ENCODE measurements at places on chromosomes 6 and 20.

- ATAC-seq: no peak
Observed at GRCh38 chr6:137309078-137309762, 90.0 kb upstream of the IFNGR1 start.

DNA sequence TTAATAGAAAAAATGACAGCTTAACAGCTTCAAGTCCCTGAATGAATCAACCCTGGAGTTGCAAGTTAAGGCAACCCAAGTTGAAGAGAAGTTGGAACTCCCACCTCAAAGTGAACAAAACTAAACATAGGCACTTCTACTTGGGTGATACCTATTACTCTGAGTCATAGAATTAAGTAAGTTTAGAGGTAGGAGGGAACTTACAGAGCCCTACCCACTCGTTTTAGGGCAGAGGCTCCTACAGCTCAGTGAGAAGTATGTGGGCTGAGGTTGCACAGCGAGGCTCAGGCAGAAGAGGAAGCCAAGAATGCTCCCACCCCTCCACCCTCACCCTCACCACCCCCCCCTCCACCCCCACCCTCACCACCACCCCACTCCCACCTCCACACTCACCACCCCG, 42.2 kb downstream of the NFATC2 start:
- peak; percentile 92 for ATAC-seq

DNA sequence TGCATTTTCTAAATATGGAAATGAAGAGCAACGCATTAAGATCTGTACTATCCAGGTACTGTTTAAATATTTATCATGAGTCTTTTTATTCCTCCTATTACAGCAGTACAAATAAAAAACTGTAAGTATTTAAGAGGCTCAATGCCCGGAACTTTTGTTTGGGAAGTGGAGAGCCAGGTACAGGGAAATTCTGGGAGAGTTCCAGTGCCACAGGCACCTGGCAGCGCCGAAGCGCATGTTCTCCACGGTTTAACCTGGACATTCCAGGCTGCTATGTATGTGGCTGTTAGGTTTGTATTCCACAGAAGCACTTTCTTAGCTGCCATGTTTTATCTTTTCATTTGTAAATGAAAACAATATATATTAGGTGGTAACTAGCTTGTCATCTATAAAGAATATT, 81.7 kb downstream of the PREP start:
- no peak for ATAC-seq

DNA sequence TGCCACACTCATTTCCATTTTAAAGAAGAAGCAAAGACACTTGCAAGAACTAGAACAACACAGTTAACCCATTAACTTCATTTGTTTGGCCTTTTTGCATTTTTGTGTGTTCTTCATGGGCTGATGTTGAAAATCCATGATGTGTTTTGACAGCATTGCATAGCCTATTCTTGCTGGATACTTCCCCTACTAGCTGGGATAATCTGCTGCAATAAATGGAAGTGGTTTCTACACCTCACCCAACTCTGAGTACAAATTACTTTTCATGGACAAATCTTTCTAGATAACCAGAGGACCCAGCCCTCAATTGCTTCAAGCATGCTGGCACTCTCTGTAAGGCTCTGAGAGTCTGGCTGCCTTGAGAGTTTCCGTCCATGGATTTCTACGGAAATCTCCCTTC, 26.5 kb downstream of the CST9L start:
- no peak for ATAC-seq

DNA sequence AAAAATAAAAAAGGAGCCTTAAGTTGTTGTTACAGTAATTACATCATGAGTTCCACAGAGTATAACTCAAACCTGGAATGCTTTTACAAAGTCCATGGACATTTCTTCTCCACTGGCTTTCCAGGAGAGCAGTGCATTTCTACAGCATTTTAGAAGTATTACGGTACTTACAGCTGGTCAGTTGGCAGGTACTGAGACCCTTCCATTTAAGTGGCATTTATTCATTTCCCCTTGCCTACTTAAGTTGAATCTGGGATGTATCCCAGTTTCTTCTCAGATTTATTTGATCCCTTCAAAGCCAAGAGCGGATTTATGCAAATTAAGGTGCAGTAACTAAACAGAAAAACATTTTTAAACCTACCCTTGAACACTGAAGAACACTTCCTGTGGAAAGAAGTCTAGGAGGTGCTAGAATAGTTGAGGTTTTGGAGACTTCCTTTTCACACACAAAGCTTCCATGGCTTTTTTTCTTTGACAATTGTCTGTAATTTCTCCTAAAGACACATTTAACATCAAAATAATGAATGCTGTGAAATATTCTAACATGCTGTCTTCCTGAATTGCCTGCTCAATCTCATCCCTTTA, 3.4 kb downstream of the PRDM13 start:
- no peak for ATAC-seq

- no peak for ATAC-seq
Observed at GRCh38 chr6:106572875-106573585, 56.3 kb downstream of the RTN4IP1 start.

GRCh38 chr6:167572841-167573271, 248.0 kb downstream of the TTLL2 start:
- no peak for ATAC-seq

DNA sequence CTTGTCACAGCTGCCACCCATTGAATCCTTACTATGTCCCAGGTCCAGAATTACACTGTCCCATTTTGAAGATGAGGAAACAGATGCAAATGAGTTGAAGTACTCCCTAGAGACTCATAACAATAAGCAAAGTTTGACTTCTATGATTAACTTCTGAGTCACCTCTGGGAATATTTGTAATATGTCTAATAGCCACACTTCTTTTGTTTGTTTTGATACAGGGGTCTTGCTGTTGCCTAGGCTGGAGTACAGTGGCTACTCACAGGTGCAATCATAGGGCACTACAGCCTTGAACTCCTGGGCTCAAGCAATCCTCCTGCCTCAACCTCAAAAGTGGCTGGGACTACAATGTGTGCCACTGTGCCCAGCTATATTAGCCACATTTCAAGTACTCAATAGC, 11.4 kb upstream of the SOX12 start:
- no peak for ATAC-seq

DNA sequence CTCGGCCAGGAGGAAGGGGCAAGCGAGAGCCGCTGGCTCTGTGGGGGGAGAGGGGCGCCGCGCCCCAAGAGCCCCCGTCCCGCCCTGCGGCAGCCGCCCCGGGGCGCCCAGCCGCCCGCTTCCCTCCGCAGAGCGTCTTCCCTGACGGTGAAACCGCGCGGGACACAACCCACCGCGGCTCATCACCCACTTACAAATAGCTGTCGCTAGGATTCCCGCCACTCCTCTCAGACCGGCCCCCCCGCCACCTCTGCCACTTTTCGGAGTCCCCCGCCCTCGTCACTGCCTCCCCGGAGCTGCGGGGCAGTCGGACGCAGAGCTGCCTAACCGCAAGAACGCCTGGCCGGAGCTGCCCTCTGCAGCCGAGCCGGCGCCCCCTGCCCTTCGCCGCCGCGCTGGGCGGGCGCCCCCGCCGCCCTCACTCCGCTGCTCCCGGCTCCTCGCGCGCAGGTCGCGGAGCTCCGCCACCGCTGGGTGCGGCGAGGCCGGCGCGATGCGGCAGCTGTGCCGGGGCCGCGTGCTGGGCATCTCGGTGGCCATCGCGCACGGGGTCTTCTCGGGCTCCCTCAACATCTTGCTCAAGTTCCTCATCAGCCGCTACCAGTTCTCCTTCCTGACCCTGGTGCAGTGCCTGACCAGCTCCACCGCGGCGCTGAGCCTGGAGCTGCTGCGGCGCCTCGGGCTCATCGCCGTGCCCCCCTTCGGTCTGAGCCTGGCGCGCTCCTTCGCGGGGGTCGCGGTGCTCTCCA, at the start of gene SLC35D3:
SLC35D3 (plus strand) TSS at position 366 of the 749 bp plus-strand sequence; CDS start at position 494, 128 bp downstream.
- ATAC-seq: peak; percentile 31

- ATAC-seq: no peak
Observed at GRCh38 chr6:144681334-144681733, 396.2 kb downstream of the UTRN start.

- no peak for ATAC-seq
Observed at GRCh38 chr6:25127076-25127837, 151.9 kb upstream of the CARMIL1 start.

DNA sequence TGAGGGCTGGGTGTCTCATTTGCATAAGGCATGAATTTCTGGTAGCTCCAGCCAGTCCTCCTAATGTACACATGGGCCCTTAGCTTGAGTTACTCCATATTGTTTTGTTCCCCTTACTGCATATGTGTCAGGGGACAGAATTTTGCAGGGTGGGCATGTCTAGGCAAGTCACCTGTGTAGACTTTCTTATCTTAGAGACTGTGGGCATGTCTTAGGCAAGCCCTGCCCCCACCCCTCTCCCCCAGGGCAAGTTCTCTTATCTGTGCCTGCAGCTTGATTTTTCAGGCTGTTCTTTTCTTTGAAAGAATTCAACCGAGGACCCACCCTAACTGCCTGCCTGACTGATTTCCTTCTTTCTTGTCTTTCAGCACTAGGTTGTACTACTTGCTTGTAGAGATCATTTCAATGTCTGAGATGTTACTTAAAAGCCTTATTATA, 32.1 kb downstream of the NHLRC1 start:
- ATAC-seq: no peak

DNA sequence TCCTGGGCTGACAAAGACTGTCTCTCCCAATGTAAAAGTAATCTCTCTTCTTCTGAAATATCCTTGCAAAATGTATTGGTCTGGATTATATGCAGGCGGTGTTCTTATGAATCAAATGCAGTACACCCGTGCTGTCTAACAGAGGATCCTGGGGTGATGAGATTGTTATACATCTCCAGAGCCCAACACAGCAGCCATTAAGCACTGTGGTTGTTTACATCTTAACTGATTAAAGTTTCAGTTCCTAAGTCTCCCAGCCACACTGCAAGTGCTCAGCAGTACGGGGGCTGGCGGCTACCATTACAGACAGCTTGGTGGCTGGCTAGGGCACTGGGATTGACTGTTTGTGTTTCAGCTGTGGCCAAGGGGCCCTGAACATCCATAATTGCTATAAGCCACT, 7.0 kb downstream of the UNC93A start:
- ATAC-seq: no peak

DNA sequence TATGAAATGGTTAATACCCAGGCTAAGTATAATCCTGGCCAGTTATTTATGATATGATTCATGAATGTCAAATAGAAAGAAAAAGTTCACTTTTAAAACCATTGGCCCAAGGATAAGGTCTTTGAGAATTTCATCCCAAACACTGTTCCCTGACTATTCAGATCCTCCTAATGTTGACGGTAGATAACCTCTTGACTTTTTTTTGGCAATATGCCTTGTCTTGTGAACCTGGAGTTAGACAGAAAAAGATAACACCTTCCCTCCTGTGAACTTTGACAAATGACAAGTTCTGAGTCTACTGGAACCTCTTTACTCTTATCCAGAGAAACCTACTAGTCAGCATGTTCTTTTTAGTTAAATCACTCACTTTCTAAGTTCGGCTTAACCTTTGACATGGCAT, 166.8 kb upstream of the PREP start:
- ATAC-seq: no peak

DNA sequence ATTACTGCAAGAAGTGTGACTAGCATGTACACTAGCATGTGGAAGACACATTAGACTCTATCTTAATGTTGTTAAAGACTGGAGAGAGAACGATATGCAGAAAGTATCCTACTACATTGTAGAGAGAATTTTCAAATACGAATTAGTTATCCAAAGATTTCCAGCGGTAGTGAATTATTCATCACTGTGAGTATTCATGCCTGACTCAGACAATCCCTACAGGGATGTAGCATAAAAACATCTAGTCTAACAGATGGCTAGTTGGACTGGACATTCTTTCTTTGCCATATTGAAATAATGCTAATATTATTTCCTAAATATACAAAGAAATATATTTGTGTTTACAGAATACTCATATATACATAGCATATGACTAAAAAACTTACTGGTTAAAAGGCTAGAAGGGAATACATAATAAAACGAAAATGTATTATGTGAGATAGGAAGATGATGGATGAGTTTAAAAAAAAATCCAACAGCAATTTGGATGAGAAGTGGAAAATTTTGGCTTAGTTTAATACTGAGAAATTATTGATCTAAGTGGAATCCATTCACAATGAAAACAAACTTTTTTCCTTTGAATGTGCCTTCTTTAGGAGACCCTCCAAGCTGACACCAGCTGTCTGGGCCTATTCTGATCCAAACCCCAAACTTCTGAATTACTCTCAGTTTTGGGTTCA, 580.7 kb downstream of the RFPL4B start:
- no peak for ATAC-seq

GRCh38 chr6:91304521-91304920, 717.6 kb upstream of the MAP3K7 start:
- no peak for ATAC-seq

DNA sequence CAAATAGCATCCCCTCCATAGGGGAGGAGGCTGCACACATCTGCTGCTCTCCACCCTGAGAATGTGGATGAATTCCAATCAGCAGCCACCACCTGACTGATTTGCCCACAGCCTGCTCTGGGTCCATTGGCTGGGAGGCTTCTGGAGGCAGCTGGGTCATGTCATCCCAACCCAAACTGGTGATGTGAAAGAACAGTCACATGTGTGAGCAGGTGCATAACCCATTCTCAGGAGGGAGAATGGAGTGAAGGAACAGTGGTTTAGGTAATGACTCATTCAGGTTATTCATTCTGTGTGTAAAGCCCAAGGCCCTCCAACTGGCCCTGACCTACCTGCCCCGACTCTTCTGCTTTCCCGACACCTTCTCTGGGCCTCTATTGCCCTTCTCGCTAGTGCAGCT, 90.9 kb upstream of the GCM1 start:
- peak; percentile 47 for ATAC-seq

DNA sequence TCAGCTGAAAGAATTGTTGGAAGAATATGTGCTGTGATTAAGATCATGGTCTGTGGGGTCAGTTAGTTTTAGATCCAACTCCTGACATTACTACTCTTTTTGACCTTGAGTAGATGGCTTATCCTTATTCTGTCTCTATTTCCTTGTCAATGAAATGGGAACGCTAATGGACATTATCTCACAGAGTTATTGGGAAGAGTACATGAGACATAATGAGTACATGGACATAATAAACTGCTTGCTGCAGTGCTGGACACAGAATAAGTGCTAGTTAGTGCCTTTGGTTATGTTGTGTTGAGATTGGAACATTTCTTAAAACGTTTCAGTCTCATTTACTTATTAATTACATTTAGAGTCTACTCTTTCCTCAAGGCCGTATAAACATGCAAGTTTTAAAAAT, 42.6 kb downstream of the MAPK14 start:
- ATAC-seq: no peak

DNA sequence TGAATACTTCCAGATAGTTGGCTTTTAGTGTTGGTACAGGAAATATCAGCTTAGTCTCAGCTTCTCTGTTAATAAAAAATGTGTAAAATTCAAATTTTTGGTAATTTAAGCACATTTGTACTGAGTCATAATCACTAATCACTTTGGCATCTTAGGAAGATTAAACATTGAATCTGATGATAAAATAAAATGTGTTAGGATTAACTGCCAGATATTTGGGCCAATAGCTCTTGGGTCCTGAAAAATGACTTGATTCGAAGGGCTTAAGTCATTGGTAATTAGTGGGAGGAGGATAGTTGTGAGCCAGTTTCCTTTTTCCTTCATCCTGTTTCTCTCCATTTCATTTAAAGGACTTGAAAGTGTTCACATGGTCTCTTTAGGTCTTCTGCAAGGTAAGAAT, 426.1 kb downstream of the RFPL4B start:
- no peak for ATAC-seq

GRCh38 chr20:41011551-41012067, 17.0 kb upstream of the TOP1 start:
- ATAC-seq: peak; percentile 46

GRCh38 chr6:136784271-136784664, 8.0 kb downstream of the MAP3K5 start:
- no peak for ATAC-seq

- ATAC-seq: no peak
Observed at GRCh38 chr20:43564993-43565757, 6.3 kb downstream of the SGK2 start.

Measured in activated CD4-positive, CD25-positive, alpha-beta regulatory T cell treated with anti-CD3 and anti-CD28 coated beads, Interleukin-2, amount 50 U/mL, for 24 hours (primary cell).